ENCODE measurements at places on chromosomes 1 and 21.
A peak's percentile ranks its signal among the peaks of the same experiment; 100 is the strongest.

DNA sequence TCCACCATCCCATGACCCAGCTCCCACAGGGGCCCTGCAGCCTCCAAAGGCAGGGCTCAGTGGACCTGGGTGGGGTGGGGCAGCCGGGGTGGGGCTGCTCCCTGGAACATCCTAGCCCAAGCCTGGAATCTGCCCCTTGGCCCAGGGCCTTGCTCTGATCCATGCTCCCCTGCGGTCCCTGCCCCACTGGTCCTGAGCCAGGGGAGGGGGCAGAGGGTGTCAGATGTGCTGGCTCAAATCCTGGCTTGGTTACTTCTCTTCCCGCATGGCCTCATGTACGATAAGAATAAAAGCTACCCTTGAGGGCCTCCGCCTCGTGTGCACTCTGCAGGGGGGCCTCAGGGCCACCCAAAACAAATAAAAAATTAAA is 819 bp downstream of the SLC25A34 start:
- no peak for DNase-seq

- no peak for DNase-seq
Observed at GRCh38 chr1:2544093-2544874, 11.9 kb upstream of the TNFRSF14 start.

DNA sequence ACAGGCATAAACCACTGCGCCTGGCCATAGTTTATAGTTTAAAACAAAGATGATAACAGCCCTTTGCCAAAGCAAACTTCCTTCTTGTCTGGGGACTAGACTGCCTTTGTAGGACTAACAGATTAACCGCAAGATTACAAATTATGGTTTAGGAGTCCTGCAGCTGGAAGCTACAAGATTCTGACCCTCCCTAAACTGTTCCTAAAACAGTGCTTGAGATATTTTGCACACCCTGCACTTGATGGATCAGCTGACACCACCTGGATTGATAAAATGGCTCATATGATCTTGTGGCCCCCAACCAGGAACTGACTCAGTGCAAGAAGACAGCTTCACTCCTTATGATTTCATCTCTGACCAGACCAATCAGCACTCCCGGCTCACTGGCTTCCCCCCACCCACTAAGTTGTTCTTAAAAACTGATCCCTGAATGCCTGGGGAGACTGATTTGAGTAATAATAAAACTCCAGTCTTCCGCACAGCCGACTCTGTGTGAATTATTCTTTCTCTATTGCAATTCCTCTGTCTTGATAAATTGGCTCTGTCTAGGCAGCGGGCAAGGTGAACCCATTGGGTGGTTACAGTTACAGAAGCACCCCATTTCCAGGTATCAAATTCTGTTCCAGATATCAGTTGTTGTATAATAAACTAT is 13.8 kb upstream of the RNF11 start:
- DNase-seq: no peak

DNA sequence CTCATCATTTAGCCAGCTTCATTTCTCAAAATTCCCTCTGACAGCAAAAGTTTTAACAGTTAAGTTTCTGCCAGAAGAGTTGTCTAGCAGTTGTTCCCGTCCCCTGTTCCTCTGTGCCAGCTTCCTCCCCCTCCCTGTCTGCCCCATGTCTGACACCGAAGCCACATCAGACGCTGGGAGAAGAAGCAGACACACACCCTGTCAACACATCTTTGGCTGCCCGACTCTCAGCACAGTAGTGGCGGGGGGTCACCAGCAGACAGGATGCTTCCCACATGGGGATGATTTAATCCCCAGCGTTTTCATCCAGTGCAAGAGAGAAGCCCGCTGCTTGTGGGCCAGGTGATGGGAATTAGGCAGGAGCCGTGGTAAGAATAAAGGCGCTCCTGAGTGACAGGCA is 379.4 kb upstream of the RUNX1 start:
- peak; percentile 44 for DNase-seq

DNA sequence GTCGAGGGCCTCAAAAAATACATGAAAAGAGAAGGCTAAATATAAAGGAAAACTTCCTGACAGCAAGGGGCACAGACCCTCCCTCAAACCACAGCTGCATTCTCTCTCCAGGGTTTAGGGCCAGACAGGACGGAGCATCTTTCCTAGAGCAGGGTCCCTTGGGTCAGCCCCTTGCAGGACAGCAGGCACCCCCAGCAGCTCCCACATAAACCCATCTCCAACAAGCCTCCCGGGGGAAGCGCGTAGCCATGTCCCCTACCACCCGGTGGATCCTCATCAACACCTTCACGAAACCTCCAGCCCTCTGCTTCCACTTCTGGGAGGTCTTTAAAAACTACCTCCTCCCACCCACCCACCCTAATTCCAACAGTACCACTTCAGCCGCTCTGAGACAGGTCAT is 59.5 kb downstream of the CD46 start:
- no peak for DNase-seq

DNA sequence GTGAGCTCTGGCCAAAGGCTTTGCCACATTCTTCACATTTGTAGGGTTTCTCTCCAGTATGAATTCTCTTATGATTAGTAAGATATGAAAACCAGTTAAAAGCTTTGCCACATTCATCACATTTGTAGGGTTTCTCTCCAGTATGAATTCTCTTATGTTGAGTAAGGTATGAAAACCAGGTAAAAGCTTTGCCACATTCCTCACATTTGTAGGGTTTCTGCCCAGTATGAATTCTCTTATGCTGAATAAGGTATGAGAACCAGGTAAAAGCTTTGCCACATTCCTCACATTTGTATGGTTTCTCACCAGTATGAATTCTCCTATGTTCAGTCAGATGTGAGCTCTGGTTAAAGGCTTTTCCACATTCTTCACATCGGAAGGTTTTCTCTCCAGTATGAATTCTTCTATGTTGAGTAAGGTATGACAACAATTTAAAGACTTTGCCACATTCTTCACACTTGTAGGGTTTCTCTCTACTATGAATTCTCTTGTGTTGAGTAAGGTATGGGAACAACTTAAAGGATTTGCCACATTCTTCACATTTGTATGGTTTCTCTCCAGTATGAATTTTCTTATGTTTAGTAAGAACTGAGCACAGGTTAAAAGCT is 20.7 kb downstream of the ZNF695 start:
- no peak for DNase-seq

GRCh38 chr1:16125088-16125470 is 30.8 kb downstream of the EPHA2 start:
- DNase-seq: no peak

GRCh38 chr1:96409689-96410088 is 311.9 kb upstream of the PTBP2 start:
- no peak for DNase-seq

DNA sequence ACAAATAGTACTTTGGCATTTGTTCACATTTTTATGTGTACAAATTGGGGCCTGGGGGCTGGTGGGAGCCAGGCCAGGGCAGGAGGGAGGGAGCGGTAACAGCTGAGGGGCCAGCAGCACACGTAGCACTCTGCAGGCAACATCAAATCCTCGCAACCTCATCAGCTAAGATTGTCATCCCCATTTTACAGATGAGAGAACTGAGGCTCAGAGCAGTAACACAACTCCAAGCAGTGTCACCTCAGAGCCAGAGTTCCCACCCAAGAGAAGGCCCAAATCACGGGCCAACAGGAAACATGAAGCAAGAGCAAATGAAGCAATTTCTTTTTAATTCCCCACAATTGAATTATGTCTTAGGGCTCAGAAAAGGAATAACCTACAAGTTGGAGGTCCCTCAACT is 14.1 kb downstream of the IFFO2 start:
- DNase-seq: no peak

GRCh38 chr1:185768371-185768770 is 34.2 kb downstream of the HMCN1 start:
- DNase-seq: no peak

DNA sequence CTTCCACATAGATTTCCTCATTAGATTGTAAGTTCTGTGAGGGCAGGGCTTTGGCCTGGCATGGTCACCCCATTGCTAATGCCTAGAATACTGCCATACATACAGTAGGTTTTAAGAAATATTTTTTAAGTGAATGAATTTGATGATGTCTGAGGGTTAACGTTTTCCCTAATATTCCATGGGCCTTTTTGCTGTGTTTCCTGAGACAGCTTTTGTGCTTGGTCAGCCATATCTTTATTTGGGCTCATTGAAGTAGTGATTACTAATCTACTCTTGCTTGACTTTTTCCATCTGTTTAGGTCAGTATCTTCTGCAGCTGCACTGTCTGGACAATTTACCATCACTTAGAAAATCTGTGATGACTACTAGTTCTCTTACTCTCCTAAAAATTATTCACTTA is 3.5 kb downstream of the CDC42 start:
- DNase-seq: no peak

- DNase-seq: no peak
Observed at GRCh38 chr1:6110326-6110725, 64.6 kb downstream of the KCNAB2 start.

DNA sequence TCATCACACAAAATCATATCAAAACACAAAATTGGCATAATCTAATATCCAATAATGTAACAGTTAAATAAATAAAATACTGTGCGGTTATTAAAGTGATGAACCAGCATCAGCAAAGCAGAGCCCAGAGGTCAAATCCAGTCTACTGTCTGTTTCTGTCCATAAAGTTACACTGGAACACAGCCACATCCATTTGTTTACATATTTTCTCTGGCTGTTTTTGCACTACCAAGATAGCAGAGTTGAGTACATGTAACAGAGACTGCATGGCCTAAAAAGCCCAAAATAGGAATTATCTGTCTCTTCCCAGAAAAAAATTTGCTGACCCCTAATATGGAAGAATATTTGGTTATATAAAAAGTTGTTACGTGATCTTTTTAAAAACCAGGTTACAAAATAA is 242.2 kb upstream of the DMRTA2 start:
- DNase-seq: no peak

DNA sequence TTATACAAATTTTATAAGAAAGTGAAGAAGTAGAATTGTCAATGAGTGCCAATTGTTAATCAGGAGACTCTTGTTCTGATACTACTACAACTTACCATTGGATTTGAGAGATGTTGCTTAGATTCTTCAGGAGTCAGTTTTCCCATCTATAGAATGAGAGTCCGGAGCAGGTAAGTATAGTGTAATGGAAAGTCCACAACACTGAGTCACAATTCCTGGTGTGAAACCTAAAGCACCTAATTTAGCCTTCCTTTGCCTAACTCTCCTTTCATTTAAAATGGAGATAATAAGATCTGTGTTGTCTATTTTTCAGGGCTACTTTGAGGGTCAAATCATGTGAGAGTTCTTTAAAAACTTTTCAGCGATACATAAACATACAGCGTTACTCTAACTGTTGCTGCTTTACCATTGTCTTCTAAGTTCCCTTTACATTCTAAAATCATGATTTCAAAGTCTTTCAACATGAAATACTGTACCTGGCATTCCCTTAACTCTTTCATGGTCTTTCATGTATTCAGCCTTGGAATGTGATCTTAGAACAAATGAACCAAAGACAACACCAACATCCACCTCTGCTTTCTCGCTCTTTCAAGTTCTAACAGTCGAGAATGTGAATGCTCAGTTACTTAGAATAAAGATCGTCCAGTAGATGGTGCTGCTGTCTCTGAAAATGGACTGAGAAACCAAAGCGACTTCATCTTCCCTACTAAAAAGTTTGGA is 90.9 kb downstream of the SLC30A10 start:
- DNase-seq: no peak

- DNase-seq: no peak
Observed at GRCh38 chr21:26115305-26115704, 55.3 kb downstream of the APP start.

DNA sequence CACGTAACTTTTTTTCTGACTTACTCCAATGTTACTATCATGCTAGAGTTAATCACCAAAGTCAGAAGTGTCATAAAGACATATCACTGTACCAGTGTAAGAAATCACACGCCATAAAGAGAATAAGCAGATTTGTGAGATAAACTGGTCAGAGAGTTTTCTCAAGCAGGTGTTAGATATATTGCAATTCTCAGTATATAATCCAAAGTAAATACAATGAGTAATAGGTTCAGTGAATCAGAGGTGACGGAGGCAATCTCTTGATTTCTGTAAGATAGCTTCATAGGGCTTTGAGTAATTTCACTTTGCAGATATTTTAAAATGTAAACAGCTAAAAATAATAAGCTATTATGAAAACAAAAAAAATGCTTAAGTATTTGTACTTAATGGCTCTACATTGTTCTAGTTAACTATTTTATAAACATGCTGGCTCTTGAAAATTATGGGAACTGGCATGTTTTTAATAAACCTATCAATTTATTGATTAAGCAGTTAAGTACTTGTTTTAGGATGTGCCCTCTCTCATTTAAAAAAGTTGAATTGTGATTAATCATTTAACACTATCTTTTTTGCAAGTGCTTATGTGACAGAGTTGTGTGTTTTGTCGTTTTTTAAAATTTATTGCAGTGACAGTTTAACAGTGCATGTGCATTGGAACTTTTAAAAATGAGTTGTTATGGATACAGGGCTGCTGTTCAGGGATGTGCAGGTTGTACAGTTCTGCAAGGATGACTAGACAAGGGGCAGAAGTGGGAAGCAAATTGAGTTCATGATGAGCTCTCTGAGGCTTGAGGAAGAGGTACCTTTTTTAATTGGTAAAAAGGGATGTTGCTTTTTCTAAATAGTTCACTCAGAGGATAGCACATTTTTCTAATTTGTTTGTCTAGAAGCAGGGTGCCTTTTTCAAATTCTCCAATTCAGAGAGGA is 119.1 kb downstream of the USP25 start:
- no peak for DNase-seq

- DNase-seq: no peak
Observed at GRCh38 chr1:243528459-243529121, 272.7 kb downstream of the SDCCAG8 start.

GRCh38 chr1:69376408-69376807 is 191.3 kb upstream of the LRRC7 start:
- no peak for DNase-seq

- peak; percentile 40 for DNase-seq
Observed at GRCh38 chr1:3312898-3313575, 141.4 kb upstream of the ARHGEF16 start.

DNA sequence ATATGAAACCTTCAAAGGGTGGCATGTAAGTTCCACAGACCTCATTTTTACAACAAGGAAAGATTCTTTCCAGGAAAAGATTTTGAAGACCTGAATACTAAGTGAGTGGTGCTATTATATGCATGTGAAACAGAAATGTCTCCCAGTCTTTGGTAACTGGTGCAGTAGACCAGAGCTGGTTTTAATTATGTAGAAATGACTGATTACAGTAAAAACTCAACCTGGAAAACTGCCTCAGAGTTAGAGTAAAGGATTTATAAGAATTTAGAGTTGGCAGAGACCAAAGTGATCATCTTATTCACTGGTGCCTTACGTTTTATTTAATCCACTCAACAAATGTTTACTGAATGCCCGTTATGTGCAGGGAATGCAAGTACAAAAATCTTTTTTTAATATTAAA is 30.2 kb upstream of the LRRC8D start:
- no peak for DNase-seq
